ENCODE measurements at places on chromosomes 7 and 10. TPM values are rescaled to one million over a fixed set of nuclear protein-coding genes. Genes with fewer than 3 reads are reported as not detected.

DNA sequence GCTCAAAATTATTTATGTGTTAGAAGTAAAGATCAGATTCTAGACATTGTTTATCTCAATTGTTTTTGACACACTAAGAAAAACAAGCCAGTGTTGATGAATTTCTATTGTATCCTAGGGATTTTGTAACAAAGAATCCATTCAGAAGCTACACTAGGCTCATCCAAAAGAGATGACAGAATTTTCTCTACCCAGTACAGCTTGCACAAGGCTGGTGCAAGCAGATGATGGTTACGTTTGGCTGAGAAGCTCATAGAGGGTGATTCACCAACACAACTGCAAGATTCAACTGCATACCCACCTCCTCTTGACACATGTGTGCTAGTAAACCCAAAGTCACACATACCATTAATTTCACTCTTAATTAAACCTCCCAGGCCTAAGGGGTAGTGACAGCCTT is 20.8 kb downstream of the GRM3 start:
- DNase-seq = no peak

DNA sequence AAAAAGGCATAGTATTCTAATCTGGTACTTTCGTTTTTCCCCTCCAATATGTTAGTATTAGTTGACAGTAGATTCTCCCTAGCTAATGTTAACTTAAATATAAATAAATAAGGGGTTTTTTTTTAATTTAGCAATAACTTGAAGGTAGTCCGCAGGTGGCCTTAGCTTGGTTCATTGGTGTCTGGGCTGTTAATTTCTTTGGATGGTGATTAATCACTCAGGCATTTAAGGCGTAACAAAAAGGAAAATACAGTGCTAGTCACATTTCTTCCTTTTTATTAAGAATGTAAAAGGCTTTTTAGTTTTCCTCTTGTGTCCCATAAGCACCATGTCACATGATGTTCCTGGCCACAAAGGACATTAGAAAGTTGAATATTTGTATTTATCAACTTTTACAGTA is 161.0 kb upstream of the POT1 start:
- peak; percentile 34 for DNase-seq

DNA sequence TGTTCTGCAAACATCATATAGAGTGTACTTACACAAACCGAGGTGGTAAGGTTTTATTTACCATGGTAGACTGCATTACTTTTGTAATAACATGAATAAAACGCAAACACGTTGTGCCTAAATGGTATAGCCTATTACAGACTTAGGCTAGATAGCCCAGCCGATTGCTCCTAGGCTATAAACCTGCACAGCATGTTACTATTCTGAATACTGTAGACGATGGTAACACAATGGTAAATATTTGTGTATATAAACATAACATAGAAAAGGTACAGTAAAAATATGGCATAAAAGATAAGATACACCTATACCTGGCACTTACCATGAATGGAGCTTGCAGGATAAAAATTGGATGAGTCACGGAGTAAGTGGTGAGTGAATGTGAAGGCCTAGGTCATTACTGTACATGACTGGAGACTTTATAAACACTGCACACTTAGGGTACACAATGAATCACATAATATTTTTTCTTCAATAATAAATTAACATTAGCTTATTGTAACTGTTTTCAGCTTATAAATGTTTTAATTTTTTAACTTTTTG is 16.3 kb downstream of the AKR1D1 start:
- no peak for DNase-seq

GRCh38 chr7:48350515-48350914 is 179.3 kb downstream of the ABCA13 start:
- DNase-seq = no peak

- peak; percentile 48 for DNase-seq
Measured at GRCh38 chr7:102132209-102132752, 154.4 kb upstream of the SH2B2 start.

DNA sequence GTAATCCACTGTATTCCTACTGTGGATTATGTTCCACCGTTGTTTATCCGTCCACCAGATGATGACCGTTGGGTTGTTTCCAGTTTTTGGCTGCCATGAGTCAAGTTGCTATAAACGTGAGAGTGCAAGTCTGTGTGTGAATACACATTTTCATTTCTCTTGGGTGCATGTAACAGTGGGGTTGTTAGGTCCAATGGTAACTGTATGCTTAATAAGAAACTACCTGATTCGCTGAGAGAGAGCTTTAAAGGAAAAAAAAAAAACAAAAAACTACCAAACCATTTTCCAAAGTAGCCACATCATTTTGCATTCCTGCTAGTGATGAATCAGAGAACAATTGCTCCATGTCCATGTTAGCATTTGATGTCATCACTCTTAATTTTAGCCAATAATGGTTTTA is 15.9 kb downstream of the UBN2 start:
- peak; percentile 18 for DNase-seq

DNA sequence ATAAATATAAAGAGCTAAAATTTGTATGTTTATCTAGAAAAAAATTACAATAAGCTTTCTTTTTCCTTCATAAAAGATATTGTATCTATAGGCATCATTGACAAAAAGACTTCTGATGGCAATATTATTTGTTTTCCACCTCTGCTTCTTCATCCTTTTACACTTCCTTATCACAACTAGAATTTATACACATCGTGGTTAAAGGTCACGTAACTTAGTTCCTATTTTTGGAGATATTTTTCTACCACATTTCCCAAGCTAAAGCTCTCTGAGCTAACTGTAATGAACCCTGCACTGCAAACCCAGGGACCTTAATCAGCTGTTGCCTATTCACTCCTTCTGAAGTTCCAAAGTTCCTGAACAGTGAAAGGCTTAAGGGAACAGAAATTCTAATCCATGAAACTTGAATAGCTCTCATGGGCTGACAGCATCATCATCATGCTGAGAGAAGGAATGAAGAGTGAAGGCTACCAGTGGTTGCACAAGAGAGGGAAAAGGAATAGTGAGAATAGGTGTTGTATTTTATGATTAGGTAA is 106.1 kb upstream of the SLC13A1 start:
- DNase-seq = no peak

GRCh38 chr10:28284126-28284525 is 18.7 kb downstream of the MPP7 start:
- no peak for DNase-seq

GRCh38 chr7:70634610-70635068 is 497.3 kb upstream of the GALNT17 start:
- no peak for DNase-seq

DNA sequence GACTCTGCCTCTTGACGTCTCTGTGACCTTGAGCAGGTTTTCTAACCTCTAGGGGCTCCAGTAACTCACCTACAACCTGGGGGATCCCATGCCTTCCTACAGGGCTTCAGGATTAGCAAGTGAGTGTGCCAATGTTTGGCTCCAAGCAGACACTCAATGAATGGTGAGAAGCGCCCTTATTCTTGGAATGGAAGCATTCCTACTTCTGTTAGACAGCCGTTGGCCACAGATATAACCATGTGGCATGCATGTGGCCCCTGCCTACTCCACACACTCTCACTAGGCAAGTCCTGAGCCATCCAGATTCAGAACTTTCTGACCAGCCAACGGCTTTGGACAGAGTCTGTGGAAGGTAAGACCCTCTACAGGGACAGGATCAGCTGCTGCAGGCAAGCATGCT is 108.9 kb upstream of the LYZL2 start:
- DNase-seq = no peak

DNA sequence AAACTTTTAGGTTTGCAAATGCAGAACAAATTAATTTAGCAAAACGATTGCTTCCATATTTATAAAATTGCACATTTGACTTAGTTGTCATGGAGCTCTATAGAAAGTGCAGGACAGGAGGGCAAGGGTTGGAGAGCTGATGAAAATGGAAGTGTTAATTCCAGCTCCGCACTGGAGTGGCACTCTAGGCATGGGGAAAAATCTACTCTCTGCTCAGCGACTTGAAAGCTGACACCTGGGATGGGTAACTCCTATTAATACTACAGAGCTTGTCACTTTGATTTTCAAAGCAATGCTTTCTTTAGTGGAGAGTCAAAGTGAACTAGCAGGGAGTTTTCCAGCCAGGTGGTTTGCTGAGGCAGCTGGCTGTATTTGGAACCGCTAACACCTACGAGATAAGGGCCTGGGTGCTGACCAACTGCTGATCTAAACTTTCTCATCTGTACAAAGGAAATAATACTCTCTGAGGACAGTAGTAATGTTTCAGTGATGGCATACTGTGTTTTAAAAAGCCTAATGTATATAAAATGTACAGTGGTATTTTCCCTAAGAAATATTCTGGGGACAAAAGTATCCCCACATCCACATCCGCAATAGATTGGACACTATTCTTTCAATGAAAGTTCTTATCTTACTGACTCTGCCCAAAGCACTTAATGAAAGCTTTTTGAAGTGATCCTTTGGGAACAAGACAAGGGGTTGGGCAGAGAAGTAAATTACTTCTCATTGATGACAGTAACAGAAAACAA is 444.3 kb downstream of the GPAM start:
- no peak for DNase-seq

- DNase-seq = peak; percentile 43
Measured at GRCh38 chr10:102764470-102765161, 20.9 kb downstream of the WBP1L start.

- DNase-seq = no peak
Measured at GRCh38 chr10:20614911-20615310, 282.2 kb downstream of the NEBL start.

- DNase-seq = peak; percentile 24
Measured at GRCh38 chr7:142739923-142740492, 9.3 kb upstream of the PRSS1 start.

DNA sequence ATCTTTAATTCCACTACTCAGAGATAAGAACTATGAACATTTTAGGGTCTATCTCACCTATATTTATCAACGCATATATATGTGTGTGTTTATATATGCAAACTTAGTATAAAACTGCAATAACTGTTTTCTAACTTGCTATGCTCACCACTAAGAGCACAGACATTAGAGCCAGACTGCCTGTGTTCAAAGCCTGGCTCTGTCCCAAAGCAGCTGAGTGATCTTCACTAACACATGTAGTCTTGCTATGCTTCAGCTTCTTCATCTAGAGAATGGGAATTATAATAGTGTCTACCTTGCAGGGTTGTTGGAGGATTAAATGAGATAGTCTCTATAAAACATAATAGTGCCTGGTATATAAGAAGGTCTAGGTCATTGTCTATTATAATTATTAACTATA is 165.5 kb downstream of the MAGI2 start:
- no peak for DNase-seq

DNA sequence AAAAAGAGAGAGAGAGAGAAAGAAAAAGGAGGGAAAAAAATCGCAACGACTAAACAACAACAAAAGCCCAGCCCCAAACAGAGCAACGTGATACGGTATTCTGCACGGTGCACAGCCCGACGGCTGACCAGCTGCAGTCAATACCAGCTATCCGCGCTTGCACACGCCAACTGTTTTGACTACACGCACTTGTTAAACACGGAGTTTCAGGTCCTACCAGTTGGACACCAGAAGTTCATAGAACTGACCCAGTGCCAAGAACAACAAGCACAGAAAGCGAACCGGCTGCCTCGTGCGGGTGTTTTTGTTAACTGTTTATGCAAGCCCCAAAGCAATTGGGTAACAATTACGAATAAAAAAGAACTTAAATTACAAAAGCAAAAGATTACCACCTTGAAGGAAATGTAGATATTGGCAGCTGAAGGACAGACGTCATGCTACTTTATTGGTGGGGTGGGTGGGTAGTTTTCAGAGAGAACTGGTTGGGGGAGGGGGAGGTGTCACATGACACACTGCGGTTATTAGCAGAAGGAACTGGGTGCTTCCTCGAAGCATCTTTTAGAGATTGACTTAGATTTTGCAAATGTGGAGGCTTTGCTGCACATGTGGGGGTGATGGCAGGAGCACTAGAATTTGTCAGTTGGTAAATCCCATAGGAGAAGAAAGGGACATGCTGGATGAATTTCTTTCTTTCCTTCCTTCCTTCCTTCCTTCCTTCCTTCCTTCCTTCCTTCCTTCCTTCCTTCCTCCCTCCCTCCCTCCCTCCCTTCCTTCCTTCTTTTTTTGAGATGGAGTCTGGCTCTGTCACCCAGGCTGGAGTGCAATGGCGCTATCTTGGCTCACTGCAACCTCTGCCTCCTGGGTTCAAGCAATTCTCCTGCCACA is 110.6 kb upstream of the EFCAB10 start:
- peak; percentile 92 for DNase-seq

DNA sequence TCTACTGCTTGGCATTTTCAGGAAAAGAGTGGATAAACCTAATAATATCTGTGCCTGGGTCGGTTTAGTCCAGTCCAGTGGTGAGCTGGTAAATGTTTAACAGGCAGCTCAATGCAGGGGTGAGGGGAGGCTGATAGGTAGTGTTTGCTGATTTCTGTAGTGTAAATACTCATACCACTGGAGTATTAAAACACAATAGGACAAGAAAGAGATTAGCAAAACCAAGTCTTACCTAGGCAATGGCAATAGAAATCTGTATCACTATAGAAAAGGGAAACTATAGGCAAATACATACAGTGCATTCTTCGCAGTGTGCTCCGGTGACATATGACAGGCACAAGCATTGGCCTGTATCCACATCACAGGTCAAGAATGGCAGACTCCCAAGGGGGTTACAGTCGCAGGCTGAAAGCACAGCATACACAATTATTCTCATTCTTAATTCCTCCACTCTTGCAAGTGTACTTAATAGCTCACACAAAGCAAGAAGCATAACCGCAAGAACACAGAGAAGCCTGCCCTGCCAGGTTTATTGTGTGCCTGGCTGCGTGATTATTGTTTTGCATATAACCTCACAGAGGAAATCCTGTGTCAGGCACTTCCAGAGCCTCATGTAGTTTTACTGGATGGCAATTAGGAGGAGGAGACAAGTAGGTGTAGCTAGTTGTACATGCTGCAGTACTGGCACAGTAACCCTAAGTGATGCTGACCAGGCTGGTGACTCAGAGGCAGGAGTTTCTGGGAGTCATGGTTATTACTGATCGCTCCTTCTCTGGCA is 35.0 kb downstream of the LAMB4 start:
- DNase-seq = peak; percentile 85

DNA sequence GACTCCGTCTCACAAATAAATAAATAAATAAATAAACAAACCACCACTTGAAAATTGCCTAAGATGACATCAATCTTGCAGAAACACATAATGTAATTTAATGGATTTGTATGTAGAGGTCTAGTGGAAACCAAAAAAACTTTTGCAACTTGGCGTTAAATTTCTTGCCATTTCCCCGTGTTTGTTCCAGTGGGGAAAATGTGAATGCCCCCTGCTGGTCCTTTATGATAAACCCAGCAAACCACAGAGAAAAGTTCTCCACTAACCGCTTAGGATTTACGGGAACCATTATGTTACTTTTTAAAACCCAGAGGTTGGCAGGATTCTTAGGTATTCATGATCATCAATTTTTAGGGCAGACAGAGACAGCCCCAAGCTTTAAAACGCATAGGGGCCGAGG is 32.5 kb downstream of the LAMB4 start:
- peak; percentile 66 for DNase-seq

Gene TDRD1
- total RNA-seq = not detected

Gene TNS3
- total RNA-seq = 33.3 TPM

Gene SLC26A3
- total RNA-seq = not detected

Gene DKK1
- total RNA-seq = 31.8 TPM

Gene LLCFC1
- total RNA-seq = not detected

Gene PAPOLB
- total RNA-seq = not detected

Gene WEE2
- not detected for total RNA-seq

Gene FAM131B
- total RNA-seq = 0.25 TPM

Gene MALRD1
- not detected for total RNA-seq
